ENCODE measurements at places on chromosomes 5 and 9. TPM values are rescaled to one million over a fixed set of nuclear protein-coding genes. Genes with fewer than 3 reads are reported as not detected.

DNA sequence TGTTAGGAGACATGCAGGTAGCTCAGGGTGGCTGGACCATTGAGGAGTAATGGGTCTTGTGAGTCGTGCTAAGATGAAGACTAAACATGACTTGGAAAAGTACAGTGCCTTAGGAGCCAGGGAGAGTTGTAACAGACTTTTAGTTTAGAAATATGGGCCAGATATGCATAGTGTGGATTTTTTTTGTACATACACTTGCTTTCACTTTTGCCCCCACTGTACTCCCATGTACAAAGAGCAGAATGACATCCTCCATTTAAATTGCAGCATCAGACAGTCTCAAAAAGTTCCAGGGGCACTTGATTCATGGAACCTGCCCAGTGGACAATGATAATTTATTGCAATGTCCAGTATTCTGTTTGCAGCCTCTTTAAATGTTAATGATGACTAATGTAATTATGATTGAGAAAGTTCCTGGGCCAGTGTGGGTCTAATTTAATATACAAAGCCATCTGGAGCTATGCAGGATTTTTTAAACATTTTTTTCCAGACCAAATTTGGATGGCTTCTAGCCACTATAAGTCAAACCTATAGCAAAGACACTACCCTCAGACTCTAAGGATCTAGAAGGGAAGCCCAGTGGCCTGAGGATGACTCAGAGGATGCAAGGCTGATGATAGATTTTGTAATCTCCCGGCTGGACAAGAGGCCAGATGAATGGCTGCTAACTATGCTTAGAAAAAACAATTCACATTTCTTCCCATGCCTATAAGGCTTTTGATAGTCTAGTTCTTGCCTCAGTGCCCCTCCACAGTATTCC is 80.1 kb downstream of the TRPC7 start:
- no peak overlapping the region for H3K4me3 ChIP-seq
- H3K36me3 ChIP-seq, result no peaks in the 10 kb centered on the region
- no peak for DNase-seq
- no peak overlapping the region for H3K27ac ChIP-seq
- H3K4me1 ChIP-seq, result no peaks in the 10 kb centered on the region

DNA sequence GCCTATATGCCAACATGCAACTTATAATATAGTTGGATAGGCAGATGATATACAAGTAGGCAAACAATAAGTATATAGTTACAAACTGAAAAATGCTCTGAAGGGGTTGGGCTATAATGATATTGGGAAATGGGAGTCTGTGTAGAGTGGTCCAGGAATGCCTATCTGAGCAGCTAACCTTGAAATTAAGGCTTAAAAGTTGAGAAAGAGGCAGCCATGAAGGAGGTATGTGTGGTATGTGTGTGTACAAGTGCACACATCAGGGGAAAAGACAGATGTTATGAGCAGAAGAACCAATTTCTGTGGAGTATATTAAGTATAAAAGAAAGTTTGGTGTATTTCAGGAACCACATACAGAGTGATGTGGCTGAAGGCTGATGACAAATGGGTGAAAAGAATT is 154.9 kb upstream of the PAPPA start:
- DNase-seq, result no peak
- H3K36me3 ChIP-seq, result no peaks in the 10 kb centered on the region
- no peaks in the 10 kb centered on the region for H3K27me3 ChIP-seq
- no peak overlapping the region for H3K27ac ChIP-seq

- peaks cover 42% of the 10 kb centered on the region for H3K4me1 ChIP-seq
- H3K36me3 ChIP-seq, result peaks cover 2% of the 10 kb centered on the region
- no peak overlapping the region for H3K4me3 ChIP-seq
Observed at GRCh38 chr9:87710443-87710842, 15.5 kb upstream of the CTSL start.

GRCh38 chr5:61991430-61991829 is 314.6 kb upstream of the KIF2A start:
- no peaks in the 10 kb centered on the region for H3K36me3 ChIP-seq
- no peak overlapping the region for H3K27ac ChIP-seq
- no peak overlapping the region for H3K4me3 ChIP-seq
- no peak for DNase-seq

GRCh38 chr9:132583584-132584304 is 1.3 kb downstream of the BARHL1 start:
- H3K36me3 ChIP-seq, result peaks cover 1% of the 10 kb centered on the region
- H3K27me3 ChIP-seq, result peaks cover 76% of the 10 kb centered on the region
- no peak overlapping the region for H3K4me3 ChIP-seq
- DNase-seq, result no peak
- no peak overlapping the region for H3K27ac ChIP-seq

The RLN2 gene
- total RNA-seq, result 1.1 TPM

DNA sequence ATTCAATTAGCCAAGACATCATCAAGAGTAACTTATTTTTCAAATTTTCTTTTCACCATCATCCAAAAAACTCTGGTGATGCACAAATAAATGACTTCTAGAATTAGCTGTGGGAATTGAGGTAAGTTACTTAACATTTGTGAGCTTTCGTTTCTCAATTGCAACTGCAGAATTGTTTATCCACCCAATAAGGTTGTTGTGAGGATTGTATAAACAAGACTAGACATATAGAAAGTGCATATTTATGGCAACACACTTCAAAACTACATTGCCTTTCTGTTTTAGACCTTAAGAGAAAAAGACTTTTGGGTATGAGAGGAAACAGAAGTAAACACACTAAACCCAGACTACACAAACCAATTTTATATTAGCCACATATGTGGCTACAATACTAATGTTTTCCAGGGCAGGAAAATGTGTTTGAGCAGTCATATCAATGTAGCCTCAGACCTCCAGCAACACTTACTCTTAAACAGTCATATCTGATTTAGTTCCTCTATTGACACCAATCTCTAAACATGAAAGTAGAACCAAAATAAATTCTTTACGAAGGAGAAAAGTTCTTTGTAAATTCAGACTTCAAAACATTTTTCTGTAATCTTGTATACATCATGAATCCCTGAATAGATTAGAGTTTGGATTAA is 488.0 kb upstream of the CYLC2 start:
- no peaks in the 10 kb centered on the region for H3K36me3 ChIP-seq
- H3K27ac ChIP-seq, result no peak overlapping the region
- no peak for DNase-seq
- no peaks in the 10 kb centered on the region for H3K4me1 ChIP-seq
- H3K27me3 ChIP-seq, result no peaks in the 10 kb centered on the region

DNA sequence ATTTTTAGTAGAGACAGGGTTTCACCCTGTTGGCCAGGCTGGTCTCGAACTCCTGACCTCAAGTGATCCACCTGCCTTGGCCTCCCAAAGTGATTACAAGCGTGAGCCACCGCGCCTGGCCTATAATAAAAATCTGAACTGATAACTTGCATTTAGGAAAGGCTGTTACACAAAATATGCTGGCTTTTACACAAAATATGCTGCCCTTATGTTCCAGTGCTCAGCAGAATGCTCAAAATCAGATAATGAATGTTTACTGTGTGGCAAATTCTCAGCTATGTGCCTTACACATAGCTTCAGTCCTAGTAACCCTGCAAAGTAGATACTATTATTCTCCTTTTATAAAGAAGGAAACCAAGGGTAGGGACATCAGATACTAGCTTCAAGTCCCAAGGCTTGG is 141.3 kb upstream of the MSX2 start:
- H3K4me3 ChIP-seq, result no peak overlapping the region
- no peaks in the 10 kb centered on the region for H3K27me3 ChIP-seq
- no peak for DNase-seq
- no peaks in the 10 kb centered on the region for H3K36me3 ChIP-seq

- DNase-seq, result no peak
- H3K4me3 ChIP-seq, result no peak overlapping the region
- H3K4me1 ChIP-seq, result no peaks in the 10 kb centered on the region
- peaks cover 2% of the 10 kb centered on the region for H3K27me3 ChIP-seq
- H3K27ac ChIP-seq, result no peak overlapping the region
Observed at GRCh38 chr9:18499980-18500379, 26.0 kb downstream of the ADAMTSL1 start.

DNA sequence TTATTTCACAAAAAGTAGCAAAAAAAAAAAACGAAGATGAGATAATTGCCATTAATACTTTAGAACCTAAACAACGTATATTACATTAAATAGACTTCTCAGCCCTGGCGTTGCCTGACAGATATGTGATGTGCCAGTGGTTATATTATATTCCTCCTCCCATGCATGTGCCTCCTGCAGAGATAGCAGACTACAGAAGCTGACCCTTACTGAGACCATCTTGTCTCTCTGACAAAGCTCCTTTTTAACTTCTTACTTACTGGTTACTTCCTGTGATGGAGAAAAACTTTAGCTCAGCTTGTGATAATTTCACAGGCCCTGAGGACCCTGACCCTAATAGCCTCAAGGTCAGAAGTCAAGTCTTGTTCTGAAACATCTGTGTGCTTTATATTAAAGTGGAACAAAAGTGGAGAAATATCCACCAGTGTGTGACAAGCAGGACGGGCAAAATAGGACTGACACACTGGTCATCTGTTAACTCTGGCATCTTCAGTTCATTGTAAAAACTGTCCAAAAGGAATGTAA is 80.6 kb upstream of the POU5F2 start:
- no peaks in the 10 kb centered on the region for H3K4me1 ChIP-seq
- H3K27ac ChIP-seq, result no peak overlapping the region
- no peak for DNase-seq
- H3K36me3 ChIP-seq, result no peaks in the 10 kb centered on the region
- H3K4me3 ChIP-seq, result no peak overlapping the region
- H3K27me3 ChIP-seq, result no peaks in the 10 kb centered on the region

- H3K36me3 ChIP-seq, result peaks cover 1% of the 10 kb centered on the region
- no peak overlapping the region for H3K27ac ChIP-seq
- no peak overlapping the region for H3K4me3 ChIP-seq
- H3K27me3 ChIP-seq, result peaks cover 8% of the 10 kb centered on the region
- DNase-seq, result no peak
- no peaks in the 10 kb centered on the region for H3K4me1 ChIP-seq
Observed at GRCh38 chr9:83068414-83068813, 5.5 kb upstream of the RASEF start.
